Lower leg skin (tissue), 4 donors: ENCODE measurements at places on chromosomes 6 and 20. TPM values are rescaled to one million over a fixed set of nuclear protein-coding genes. Genes with fewer than 3 reads are reported as not detected.

GRCh38 chr6:13526727-13527670 lies 39.6 kb upstream of the GFOD1 start:
- peak; percentile 27 for DNase-seq

Gene RAD21L1
- total RNA-seq: 0.38 TPM

GRCh38 chr6:166293731-166294584 lies 14.2 kb downstream of the PRR18 start:
- DNase-seq: no peak

GRCh38 chr6:61894536-61894935 lies 391.5 kb downstream of the KHDRBS2 start:
- no peak for DNase-seq

GRCh38 chr20:33630507-33630906 lies 31.6 kb upstream of the C20orf144 start:
- no peak for DNase-seq

Gene CST5
- not detected for total RNA-seq

Gene AVP
- total RNA-seq: not detected

DNA sequence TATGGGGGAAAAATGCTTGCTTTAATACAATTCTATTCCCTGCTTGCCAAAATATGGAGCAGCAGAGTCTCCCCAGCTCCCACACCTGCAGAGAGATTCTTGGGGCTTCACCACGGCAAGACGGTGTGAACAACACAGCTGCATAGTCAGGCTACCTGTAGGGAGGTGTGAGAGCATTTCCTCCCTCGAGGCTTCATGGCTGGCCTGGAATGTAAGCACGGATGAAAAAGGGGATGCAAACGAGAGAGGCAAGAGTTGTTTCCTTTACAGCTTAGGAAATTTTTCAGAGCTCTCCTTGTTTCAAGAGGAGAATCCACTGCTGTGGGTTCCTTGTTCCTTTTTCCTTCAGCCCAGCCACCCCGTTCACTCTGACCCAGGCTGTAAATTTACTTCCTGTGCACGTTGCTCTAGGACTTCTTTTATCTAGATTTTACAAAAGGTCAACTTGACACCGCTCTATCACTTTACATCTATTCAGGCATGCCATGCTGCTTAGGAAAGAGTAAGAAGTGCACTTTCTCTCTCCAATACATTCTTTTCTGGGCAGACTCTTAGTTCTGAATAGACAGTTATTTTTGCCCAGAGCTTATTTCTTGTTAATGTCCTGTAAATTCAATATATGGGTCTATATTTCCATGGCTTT lies 197.1 kb downstream of the KHDC1L start:
- DNase-seq: no peak

DNA sequence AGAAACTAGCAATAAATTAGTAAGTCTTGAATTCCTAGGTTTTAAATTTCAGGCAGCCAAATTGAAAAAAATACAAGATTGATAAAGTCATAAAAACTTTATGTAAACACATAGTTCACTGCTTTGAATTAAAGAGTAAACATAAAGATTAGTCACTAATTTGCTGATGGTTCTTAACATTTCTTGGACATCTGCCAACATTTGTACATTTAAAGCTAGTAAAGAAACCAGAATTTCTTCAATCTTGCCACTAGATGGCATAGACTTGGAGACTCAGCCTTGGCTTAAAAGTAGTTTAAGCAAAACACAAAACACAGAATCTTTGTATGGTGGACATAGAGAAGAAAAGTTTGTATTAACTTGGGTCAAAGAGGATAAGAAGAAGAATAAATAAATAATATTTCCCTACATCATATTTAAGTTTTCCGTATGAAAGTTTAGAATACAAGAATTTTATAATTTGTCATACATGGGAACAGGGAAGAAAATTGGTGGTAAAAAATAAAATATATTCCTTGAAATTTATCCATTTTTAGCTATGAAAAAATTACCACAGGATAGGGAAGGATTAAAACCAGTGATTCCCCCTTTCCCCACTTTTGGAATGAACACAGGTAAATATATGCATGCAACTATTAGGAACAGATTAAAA lies 41.7 kb upstream of the FAM135A start:
- no peak for DNase-seq

GRCh38 chr6:13076575-13076974 lies 251.8 kb downstream of the TBC1D7 start:
- DNase-seq: no peak

DNA sequence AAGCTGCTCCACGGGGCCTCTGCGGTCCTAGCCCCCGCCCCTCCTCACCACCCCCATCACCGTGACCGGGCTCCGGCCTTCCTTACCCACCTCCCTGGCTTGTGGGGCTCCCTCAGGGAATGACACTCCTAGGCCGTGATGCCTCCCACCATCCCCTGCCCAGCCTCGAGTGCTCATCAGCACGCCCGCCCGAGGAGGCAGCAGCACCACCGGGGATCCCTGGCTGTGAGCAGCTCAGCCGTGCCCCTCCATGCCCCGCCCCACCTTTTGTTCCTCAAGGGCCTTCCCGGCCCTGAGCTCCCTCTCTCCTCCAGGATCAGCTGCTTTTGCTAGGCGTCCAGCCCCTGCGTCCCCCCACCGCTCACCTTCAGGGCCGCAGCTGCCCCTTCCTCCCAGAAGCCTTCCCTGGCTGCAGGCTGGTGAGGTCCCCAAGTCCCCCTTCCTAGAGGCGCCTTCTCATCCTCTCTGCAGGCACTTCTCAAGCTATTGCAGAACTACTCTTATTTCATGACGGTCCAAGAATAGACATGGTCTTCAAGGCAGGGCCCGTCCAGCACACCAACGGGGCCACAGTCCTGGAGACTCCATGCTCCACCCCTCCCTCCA lies 3.0 kb downstream of the FNDC11 start:
- no peak for DNase-seq
